ENCODE measurements at places on chromosomes 3 and 15. TPM values are rescaled to one million over a fixed set of nuclear protein-coding genes. Genes with fewer than 3 reads are reported as not detected.

Gene FGF12
- total RNA-seq = 1.6 TPM

Gene IMPDH2
- total RNA-seq = 209 TPM

Gene GOLGA8T
- total RNA-seq = not detected

Gene ACOX2
- 9.6 TPM for total RNA-seq

All from esophagus squamous epithelium (tissue), 5 donors.